ENCODE measurements at places on chromosomes 3 and 15.
A peak's percentile ranks its signal among the peaks of the same experiment; 100 is the strongest.

DNA sequence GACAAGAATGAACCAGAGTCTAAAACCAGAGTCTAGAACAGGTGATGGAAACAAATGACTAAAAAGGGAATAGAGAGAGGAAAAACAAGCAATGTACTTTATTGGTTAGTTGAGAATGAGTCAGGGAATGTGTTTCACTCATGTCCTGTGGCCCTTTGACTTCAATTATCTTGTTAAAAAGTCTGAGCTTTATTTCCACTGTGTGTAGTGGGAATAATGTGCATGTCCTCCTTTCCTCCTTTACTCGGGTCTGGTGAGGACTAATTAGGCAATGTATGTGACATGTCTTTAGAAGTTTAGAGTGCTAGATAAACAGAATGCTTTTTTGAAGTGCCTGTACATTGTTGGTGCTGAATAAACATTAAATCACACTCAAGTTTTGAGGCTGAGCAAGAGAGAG is 21.3 kb downstream of the LSAMP start:
- peak; percentile 9 for DNase-seq

GRCh38 chr3:177236704-177237103 is 39.4 kb upstream of the TBL1XR1 start:
- peak; percentile 16 for DNase-seq

- DNase-seq = peak; percentile 35
Observed at GRCh38 chr3:123602325-123602724, 17.5 kb upstream of the HACD2 start.

GRCh38 chr3:5186089-5186857 is 1.2 kb upstream of the EDEM1 start:
- no peak for DNase-seq

- DNase-seq = no peak
Observed at GRCh38 chr3:198027799-198028390, 67.9 kb downstream of the LMLN start.

DNA sequence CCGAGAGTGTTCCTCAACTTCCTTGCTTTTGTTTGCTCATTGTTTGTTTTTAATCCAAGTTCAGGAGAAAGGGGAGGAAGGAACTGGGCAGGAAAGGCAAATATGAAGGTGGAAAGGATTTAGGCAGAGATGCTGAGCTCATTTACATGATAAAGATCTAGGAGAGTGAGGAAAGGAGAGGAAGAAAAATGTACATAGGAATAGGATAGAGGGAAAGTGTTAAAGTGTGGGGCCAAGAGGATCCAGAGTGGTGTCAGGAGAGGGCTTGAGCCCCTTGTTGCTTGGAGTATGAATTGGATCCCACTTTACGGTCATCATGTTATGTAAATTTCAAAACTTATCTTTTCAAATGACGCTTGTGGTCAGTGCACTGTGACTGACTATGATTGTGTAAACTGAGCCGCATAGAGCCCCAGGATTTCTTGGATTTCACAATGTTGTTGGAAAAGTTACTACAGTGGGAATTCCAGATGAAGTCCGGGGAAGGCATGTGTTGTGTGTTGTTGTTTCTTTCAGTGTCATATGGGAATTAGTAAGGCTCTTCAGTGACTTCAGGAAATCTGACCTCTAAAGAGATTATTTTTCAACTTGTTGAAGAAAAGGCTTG is 15.0 kb upstream of the PLD1 start:
- peak; percentile 71 for DNase-seq

GRCh38 chr3:10632125-10632524 is 126.7 kb upstream of the ATP2B2 start:
- DNase-seq = no peak

Measured in AG08395 (cell line).